ENCODE measurements at places on chromosomes 12 and 14.

DNA sequence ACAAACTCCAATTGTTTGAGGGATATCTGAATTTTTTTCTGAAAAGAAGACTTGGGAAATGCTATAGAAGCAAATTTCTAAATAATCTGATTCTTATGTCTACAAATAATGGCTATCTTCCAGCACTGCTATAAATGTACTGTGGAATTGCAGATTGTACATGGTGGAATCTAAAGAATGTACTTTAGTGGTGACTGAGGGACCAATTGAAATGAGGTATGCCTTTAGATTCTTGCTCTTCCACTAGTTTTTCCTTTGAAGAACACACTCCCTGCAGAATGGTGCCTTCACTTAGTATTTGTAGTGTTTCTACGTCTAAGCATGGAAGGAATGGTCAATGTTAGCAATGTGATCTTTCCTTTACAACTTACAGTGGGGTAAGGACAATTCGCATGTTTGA is 11.7 kb upstream of the PRB4 start:
- DNase-seq = no peak

GRCh38 chr12:102171951-102172350 is 25.7 kb downstream of the PMCH start:
- no peak for DNase-seq

GRCh38 chr12:115882936-115883335 is 394.6 kb downstream of the MED13L start:
- DNase-seq = no peak

DNA sequence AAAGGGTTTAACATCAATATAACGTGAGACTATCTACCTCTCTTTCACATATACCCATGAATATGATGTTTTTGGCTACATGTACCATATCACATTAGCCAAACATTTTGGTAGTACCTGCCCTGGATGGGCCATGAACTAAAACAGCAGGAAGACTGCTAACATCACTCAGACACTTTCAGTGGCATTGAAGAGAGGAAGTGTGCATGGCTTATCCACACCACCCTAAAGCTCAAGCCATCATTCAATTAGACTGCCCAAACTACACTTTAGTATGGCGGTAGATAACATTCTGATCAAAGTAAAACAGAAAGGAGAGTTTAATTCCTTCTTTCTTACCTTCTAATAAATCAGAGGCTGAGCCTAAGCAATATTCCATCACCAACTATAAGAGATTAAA is 103.0 kb downstream of the PEBP1 start:
- no peak for DNase-seq

- DNase-seq = no peak
Measured at GRCh38 chr14:105313381-105314286, 914 bp upstream of the PACS2 start.

- no peak for DNase-seq
Measured at GRCh38 chr14:82861313-82861712, 1327.7 kb upstream of the SEL1L start.

GRCh38 chr14:20610002-20610765 is 19.0 kb upstream of the RNASE12 start:
- no peak for DNase-seq

DNA sequence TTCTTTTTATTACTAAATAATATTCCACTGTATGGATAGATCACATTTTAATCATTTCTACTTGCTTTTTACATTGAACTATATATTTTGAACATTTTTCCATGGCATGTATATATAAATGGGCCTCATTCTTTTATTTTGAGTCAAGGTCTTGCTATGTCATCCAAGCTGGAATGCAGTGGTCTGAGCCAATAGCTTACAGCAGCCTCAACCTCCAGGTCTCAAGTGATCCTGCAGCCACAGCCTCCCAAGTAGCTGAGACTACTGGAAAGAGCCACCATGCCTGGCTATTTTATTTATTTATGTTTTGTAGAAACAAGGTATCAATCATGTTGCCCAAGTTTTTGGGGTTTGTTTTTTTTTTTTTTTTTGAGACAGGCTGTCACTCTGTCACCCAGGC is 7.6 kb downstream of the FCF1 start:
- no peak for DNase-seq

DNA sequence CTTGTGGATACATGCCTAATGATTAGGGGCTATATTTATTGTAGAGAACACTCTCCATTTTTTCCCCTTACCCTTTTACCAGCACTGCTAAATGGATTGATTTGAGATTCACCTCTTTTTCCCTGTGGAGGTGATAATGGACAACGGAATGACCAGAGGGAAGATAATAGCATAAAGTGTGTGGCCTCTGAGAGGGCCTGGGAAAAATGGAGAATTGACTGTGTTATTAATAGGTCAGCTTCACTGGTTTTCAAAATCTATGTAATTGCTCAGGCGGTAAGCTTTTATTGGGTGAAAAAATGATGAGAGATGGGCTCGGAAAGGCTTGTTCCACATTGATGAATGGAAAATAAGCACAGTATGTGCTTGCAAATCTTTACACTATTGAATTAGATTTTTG is 15.8 kb downstream of the FLRT2 start:
- no peak for DNase-seq

DNA sequence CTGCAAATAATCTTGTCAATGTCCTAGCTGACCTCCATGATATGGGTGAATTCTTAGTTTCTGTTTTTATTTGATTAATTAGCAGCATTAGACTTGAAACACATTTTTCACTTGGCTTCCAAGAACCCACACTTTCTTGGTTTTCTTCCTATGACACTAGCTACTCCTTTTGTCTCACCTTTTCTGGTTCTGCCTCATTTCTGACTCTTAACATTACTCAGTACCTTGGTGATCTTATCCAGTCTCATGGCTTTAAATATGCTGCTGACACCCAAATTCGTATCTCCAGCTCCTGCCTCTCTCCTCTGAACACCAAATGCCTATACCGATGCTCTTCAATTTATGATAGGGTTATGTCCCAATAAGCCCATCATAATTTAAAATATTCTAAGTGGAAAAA is 32.0 kb upstream of the SSTR1 start:
- no peak for DNase-seq

DNA sequence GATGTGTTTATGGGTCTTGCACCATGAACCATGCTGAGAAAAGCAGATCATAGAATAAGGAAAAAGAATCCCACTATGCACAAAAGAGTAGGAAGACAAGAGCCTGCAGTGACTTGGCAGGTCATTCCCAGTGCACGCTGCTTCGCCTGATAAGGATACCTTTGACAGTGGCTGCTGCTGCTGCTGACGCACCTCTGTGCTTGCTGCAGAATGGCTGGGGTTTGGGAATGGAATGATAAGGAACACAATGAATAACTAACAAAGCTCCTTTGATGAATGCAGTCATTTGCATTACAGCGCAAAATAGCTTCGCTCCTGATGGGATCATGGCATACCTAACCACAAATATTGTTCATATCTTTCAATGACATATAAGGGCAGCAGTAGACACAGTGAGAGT is 278.7 kb downstream of the PDZRN4 start:
- no peak for DNase-seq

- no peak for DNase-seq
Measured at GRCh38 chr14:101102875-101103274, 199.4 kb upstream of the RTL1 start.
